ENCODE measurements at places on chromosomes 12 and 14.

DNA sequence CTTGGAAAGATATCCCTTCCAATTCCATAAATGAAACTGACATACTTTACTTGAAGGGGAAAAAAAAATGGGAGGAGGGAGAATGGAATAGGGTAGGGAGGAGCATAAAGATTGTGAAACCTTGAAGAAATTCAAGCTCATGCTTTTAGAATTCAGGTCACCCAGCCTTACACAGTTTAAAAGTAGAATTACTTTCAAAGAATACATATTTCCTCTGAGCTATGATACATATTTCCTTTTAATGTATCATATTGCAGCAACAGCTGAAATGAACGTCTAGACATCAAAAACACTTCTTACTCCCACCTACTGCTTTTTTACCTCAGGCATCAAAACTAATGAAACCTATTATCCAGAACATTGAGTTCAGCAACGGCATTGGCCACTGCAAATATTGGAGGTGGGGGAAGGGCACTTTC is 156.0 kb downstream of the MED13L start:
- no peak overlapping the region for H3K27ac ChIP-seq
- H3K36me3 ChIP-seq = no peaks in the 10 kb centered on the region
- H3K4me3 ChIP-seq = no peak overlapping the region
- H3K4me1 ChIP-seq = peaks cover 29% of the 10 kb centered on the region
- no peaks in the 10 kb centered on the region for H3K27me3 ChIP-seq

DNA sequence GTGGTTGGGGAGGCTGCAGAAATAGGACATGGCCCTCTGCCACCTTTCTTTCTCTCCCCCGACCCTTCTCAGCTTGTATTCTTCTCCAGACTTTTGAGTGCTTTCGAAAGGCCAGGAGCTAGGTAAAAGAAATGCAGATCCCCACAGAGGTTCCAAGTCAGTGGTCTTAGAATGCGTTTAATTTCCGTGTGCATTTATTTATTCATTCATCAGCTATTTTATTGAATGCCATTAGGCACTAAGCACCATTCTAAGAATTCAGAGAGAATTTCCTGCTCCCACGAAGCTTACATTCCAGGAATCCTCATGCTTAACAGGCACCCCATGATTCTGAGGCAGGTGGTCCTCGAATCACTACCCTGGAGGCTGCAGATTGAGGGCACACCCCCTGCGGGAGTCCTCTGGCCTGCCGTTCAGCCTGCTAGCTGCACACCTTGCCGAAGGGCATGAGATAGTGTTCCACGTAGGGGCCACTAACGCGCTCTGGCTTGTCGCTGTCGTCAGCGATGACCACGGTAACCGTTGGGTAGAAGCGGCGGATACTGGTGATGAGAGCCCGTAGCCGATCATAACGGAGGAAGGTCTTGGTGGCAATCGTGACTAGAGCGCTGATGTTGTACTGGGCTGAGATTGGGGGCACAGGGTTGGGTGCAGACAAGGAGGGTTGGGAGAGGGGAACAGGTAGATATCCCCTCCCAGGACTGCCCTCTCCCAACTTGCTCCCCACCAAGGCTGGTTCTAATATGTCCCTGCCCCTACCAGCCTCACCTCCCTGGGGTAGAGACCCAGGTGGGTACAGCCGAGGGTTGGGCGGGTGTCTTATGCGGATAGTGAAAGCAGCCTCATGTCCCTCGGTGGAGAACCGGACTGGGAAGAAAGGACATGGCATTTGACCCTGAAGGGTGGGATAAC is 4.5 kb downstream of the B4GALNT1 start:
- H3K4me3 ChIP-seq = no peak overlapping the region
- peaks cover 5% of the 10 kb centered on the region for H3K4me1 ChIP-seq

DNA sequence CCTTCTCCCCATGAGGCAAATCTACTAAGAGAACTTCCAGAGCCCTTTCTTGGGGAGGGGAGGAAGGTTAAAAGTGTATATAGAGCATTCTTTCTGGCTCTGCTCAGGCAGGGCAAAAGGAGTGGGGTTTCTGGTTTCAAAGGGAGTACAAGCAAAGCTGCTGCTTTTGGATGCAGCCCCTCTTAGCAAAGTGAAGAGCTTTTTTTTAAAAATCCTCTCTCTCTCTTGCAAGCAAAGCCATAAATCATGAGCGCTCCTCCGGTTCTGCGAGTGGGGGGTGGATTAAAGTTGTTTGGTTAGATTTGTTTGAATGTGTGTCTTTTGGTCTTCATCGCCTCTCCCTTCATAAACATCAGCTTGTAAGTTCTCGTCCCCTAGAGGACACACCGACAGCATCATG is 546.6 kb upstream of the TBX3 start:
- H3K36me3 ChIP-seq = no peaks in the 10 kb centered on the region
- no peak overlapping the region for H3K27ac ChIP-seq
- peaks cover 6% of the 10 kb centered on the region for H3K27me3 ChIP-seq
- no peak for DNase-seq

DNA sequence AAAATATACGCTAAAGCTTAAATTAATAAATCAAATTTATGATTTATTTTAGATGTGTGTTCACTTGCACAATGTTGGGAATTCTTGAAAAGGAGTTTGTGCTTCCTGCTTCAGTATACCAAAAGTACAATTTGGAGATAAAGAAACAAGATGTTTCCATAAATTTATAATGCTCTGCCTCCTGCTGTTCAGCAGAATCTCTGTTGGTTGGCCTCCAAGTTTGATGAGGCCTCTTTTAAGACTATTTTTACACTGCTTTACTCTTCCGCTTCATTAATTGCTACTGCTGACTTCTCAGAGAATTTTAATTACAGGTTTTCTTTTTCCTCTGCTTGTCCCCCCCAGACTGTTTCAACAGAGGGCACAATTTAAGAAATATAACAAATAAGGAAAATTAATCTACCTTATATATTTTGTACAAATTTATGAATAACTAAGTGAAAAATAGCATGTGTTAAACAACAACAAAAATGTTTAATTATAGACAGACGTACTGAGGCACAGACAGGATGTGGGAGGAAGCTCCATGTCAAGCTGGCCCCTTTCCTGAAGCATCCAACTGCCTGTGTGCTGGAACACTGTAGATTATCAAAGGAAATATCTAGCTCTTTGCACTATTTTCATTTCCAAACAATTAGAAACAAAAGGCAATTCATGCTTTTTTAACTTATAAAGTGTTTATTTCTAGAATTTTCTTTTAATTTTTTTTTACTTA is 83.9 kb downstream of the PIK3C2G start:
- DNase-seq = no peak
- no peaks in the 10 kb centered on the region for H3K36me3 ChIP-seq
- no peak overlapping the region for H3K27ac ChIP-seq
- H3K27me3 ChIP-seq = no peaks in the 10 kb centered on the region
- no peaks in the 10 kb centered on the region for H3K4me1 ChIP-seq
- no peak overlapping the region for H3K4me3 ChIP-seq

GRCh38 chr12:128421375-128421774 is 154.4 kb downstream of the TMEM132C start:
- no peak overlapping the region for H3K27ac ChIP-seq
- H3K27me3 ChIP-seq = peaks cover 21% of the 10 kb centered on the region

DNA sequence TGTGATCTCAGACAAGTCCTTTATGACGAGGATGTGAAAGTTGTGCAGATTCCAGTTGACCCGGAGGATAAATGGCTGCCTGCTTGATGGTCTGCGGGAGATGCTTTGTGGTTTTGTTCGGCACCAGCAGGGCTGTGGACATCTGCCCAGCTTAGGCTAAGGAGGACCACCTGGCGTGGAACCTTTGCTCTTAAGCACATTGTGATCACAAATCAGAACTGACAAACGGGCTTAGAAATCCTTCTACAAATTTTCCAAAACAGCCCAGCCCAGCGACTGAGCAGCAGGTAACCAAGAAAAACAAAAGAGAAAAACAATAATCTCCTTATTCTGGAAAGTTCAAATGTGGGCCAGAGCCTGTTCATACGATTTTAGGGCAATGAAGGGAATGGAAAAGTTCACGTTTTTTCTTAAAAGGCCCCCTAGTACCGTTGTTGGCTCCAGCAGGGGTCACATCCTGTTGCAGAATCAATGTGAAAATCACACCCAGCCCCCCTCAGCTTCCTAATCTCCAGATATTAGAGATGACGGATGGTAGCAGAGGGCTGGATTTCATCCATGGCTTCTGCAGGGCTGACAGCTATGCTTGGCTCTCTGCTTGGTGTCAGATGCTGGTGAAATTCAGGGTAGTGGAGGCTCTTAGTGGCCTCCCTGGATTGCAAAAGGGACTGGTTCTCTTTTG is 81.1 kb upstream of the RFLNA start:
- H3K4me3 ChIP-seq = no peak overlapping the region
- DNase-seq = no peak
- peaks cover 78% of the 10 kb centered on the region for H3K27me3 ChIP-seq
- H3K4me1 ChIP-seq = no peaks in the 10 kb centered on the region
